ENCODE measurements at places on chromosomes 16 and 17.

DNA sequence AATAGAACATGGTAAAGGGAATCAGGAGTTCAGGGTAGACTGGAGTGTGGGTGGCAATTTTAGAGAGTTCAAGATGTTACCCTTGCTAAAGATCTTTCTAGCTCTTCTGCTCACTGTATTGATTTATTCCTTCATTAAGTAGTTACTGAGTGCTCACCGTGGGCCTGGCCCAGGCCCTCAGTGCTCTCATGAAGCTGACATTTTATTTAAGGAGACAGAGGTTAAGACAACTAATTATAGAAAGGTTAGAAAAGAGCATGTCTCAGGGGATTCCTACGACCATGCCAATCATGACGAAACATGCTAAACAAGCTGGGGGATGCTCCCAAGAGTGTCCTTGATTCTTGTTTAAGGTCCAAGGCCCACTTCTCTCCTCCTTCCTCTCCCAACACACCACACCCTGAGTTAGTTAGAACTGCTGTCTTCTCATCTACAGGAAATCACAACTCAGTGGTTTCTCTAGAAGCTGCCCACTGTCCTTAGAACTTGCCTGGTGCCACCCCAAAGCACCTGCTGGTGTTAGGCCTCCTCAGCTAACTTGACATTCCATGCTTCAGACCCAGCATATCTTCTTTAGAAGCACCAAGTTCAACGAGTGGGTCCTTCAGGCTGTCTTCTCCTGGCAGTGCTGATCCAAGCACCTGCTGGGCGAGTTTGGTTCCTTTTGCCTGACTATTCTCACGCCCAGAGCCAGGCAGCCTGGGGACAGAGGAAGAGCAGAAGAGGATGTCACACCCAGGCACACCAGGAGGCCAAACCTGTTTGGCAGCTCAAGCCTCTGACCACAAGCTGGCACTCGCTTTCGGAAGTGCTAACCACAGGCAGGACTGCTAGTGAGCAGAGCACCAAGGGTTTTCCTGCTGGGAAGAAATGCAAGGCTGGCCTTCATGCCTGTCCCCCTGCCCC lies 79.0 kb downstream of the GAS7 start:
- DNase-seq = no peak

DNA sequence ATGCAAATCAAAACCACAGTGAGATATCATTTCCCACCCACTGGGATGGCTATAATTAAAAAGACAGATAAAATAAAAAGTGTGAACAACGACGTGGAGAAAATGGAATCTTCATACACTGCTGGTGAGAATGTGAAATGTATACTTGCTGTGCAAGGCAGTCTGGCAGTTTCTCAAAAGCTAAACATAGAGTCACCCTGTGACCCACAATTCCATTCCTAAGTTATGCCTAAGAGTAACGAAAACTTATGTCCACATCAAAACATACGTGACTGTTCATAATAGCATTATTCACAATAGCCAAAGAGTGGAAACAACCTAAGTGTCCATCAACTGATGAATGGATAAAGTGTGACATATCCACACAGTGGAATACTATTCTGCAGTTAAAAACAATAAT lies 38.1 kb upstream of the VPS4A start:
- DNase-seq = no peak

GRCh38 chr17:81399481-81400153 lies 4.4 kb downstream of the BAHCC1 start:
- DNase-seq = no peak

DNA sequence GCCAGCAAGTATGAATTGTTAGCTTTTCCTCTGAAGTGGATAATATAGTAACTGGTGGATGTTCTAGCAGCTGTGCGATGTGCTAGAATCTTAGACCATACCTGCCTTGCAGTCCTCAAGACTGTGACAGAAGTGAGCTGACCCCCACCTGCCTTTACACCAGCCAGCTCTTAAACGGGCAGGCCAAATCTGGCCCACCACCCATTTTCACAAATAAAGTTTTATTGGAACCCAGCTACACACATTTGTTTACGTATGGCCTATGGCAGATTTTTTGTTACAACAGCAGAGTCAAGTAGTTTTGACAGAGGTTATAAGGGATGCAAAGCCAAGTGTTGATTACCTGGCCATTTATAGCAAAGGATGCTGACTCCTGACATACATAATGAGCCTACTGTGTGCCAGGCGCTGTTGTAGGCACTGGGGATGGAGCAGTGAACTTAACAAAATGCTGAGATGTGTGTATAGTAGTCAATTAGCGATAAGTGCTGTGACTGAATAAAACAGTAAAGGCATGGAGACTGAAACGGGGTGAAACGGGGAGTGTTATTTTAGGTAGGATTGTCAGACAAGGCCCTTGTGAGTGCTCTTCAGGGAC lies 79.0 kb downstream of the MSI2 start:
- no peak for DNase-seq

DNA sequence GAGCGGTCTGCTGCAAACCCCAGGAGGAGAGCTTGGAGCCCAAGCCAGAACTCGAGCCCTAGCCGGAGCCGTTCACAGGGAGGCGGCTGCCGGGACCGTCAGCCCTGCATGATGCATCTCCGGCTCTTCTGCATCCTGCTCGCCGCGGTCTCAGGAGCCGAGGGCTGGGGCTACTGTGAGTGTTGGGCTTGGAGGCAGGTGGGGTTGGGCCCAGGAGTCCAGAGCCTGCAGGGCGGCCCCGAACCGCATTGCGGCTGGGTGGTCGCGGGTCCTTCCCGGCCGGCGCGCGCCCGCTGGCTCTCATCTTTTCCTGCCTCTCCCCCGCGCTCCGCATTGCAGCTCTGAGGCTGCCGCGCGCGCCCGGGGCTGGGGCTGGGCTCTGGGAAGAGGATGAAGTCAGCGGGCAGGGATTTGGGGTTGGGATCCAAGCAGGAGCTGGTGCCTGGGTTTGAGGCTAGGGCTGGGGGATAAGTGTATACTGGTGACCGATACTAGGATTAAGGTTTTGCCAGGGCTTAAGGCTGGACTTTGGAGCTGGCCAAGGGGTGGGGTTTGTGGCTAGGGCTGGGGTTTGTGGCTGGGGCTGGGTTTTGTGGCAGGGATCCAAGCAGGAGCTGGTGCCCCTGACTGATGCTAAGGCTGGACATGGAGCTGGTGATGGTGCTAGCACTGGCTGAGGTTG lies 532 bp downstream of the CNTNAP1 start:
- DNase-seq = no peak
